ENCODE measurements at places on chromosomes 1 and 21. TPM values are rescaled to one million over a fixed set of nuclear protein-coding genes. Genes with fewer than 3 reads are reported as not detected.

DNA sequence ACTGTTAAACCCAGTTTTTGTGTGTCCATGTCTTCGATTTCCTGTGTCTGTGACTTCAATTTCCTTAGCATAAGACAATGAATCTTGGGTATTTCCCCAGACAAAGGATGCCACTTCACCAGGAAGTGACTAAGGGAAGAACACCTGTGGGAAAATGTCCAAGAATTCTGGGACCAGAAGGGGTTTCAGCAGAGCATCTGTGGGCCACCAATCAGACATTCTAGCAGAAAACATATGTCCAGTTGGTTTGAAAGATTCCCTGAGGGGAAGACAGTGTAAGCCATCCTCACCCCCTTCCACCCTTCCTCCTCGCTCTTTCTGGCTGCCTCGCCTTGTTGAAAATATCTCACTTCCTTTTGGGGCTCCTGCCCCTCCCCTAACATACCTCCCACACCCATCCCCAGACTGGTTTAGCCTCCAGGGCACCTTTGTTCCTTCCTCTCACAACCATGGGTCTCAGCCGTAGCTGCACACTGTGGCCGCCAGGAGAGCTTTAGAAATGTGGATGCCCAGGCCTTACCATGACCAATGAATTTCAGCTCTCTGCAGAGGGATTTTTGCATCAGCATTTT is 25.5 kb upstream of the IFNAR1 start:
- DNase-seq, result no peak

The KANK4 gene
- total RNA-seq, result 0.37 TPM

- DNase-seq, result no peak
Measured at GRCh38 chr1:113434081-113434873, 44.0 kb downstream of the MAGI3 start.

DNA sequence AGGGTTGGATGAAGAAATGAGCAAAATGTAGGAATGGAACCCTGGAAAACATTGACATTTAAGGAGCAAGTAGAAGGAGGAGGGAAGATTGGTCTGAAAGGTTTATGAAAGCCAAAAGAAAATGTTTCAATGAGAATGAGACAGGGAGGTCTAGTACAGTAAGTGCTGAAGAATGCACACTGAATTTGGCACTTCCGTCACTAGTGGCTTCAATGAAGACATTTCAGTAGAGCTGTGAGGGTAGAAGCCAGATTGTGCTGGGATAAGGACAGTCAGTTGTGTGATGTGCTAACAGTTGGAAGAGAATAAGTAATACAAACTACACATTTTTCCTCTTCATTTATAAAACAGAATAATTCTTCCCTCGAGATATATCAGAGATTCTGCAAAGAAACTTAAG is 17.1 kb downstream of the THEM4 start:
- no peak for DNase-seq

DNA sequence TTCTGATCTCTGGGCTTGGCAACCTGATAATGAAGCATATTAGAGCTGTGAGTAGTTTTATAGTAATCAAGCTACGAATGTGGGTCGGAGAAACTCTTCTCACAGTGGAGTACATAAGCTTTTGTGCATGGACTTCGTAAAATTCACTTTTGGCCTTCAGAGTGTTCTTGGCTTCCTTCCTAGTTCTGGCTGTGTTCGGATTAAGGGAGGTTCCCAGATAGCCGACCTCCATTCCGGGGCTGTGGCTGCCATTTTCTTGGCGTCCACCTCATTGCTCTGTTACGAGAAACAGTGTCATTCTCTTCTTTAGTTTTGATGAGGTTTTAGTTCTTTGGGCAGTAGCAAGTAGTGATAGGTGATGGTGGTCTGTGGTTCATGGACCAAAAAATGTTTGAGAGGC is 26.3 kb downstream of the CAMTA1 start:
- DNase-seq, result no peak

GRCh38 chr21:43603233-43603626 is 56.1 kb downstream of the HSF2BP start:
- DNase-seq, result no peak

DNA sequence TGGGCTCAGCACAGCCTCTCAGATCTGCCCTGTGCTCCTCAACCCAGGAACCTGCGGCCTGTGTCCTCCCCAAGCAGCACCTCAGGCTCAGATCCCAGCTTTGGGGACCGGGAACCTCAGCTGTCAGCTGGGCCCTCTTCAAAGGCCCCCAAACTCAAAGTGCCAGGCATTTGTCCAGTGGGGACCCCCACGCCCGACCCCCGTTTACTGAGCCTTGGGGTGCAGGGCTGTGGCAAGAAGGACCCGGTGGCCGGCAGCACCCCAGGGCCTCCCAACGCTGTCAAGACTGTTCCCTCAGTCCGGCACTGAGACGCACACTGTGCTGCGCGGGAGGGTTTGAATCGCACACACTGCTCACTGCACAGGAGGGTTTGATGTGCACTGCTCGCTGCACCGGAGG is 35.0 kb downstream of the MORN1 start:
- peak; percentile 70 for DNase-seq

- peak; percentile 67 for DNase-seq
Measured at GRCh38 chr1:151266315-151266714, 11.8 kb downstream of the PSMD4 start.

DNA sequence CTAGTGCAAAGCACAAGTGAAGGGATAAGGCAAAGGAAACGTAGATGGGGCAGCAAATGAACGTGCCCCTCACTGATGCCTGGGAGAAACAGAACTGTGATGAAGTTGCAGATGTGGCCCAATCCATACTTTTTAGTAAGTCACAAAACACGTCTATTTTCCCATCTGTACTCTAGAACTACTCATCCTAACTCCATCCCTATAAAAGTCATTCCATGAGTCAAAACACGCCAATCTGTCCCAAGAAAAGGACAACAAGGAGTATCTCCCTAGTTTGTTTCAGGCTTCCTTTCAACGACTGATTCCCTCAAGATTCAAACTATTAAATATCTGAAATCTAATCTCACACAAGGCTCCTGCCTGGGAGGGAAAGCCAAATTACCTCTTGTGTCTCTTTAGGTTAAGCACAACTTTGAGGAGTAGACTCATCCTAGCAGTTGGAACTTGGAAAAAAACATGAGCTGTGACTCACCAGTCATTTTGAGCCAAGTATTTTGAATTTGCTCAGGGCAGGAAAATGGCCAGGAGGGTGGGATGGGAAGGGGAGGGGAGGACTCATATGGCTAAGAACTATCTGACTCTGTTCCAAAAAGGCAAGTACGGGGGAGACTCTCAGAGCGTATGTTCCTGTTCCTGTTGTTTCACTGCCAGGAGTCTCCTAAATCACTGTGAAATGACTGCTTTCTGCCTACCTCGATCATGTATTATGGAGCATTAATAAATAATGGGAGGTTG is 214.5 kb upstream of the CAMK1G start:
- DNase-seq, result no peak

The CCDC17 gene
- total RNA-seq, result 2.3 TPM

GRCh38 chr1:51535006-51535592 is 16.0 kb upstream of the EPS15 start:
- no peak for DNase-seq

The NBPF19 gene
- 19.8 TPM for total RNA-seq

The S100A7A gene
- total RNA-seq, result not detected

GRCh38 chr1:27388337-27389005 is 4.0 kb upstream of the GPR3 start:
- no peak for DNase-seq

GRCh38 chr1:228364706-228365213 is 41.9 kb downstream of the TRIM11 start:
- DNase-seq, result peak; percentile 77

DNA sequence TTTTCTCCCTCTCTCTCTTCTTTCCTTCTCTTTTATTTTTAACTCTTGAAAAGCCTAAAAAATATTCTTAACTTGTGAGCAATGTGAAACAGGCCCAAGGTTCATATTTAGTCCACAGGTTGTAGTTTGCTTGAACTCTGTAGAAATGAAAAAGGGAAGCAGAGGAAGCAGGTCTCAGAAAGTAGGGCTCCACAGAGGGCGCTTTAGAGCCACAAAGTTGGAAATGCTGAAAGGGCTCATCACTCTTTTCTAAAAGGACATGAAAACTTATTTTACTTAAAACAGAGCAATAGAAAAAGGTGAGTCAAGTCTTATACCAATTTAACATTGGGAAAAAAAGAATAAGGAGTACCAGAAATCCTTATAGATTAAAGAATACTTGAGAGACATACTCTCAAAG is 247.0 kb downstream of the USP25 start:
- DNase-seq, result no peak

DNA sequence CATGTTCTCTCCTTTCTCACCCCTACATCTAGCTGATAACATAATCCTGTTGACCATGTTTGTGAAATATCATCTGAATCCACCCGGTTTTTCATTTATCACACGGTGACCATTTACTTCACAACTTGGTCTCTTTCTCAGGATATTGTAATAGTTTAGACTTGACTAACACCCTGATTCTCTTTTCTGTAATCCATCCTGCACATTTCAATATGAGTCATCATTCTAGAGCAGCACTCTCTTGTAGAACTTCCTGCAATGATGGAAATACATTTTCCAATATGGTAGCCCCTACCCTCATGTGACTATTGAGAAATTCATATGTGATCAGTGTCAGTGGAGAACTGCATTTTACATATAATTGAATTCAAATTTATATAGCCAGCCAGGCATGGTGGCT is 2.3 kb upstream of the JAM2 start:
- no peak for DNase-seq

The VANGL2 gene
- total RNA-seq, result 2.0 TPM

GRCh38 chr1:176136891-176137290 is 70.2 kb downstream of the COP1 start:
- no peak for DNase-seq

GRCh38 chr1:157483635-157484034 is 68.7 kb downstream of the FCRL5 start:
- DNase-seq, result no peak

The SEC22B gene
- total RNA-seq, result 34.9 TPM

GRCh38 chr21:34845521-34846451 is 177.0 kb downstream of the CLIC6 start:
- DNase-seq, result no peak

DNA sequence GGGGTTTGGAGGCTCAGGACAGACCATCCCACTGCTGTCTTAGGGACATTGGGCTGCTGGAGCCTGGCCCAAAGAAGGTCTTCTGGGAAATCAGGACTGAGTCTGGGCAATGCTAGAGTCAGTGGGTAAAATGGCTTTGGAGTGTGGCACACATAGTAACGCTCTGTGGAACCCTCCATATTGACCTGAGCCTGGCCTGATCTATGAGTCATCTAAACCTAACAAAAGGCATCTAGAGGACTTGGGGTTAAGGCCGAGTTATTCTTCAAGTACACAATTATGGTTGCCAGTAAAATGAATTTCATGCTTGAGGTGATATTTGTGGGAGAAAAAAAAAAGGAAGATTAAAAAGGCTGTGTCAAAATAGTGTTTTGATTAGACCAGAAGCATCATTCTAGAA is 77.7 kb downstream of the ST6GALNAC5 start:
- DNase-seq, result no peak

The KRTAP21-2 gene
- total RNA-seq, result not detected

The ITLN2 gene
- total RNA-seq, result not detected

- DNase-seq, result no peak
Measured at GRCh38 chr1:40774266-40774998, 9.2 kb upstream of the KCNQ4 start.

The TDRD10 gene
- 3.4 TPM for total RNA-seq

DNA sequence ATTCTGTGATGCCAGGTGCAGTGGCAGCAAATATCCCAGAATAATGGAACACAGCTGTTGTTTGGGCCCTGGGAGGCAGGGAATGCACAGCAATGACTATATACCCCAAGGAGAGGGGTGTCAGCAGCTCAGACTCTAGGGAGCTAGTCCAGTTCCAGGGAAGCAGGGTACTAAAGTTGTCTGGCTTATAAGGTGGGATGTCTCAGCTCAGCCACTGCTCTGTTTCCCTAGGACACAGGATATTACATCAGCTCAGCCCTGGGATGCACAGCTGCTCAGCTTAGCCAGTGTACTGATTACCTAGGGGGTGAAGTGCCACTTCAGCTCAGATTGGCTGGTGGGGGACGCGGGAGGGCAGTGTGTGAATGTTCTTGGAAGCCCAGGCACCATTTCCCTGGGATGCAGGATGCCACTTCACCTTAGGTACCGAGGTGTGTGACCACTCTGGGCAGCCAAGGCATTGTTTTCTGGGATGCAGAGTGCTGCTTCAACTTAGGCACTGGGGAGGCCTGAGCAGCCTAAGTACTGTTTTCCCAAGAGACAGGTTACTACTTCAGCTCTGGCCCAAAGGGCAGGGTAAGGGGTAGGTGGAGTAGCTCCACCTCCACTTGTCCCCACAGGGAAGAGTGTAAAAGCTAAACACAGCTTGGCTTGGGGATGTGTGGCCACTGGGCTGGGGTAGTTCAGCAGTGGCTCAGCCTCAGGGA is 59.4 kb downstream of the DIPK1A start:
- no peak for DNase-seq

DNA sequence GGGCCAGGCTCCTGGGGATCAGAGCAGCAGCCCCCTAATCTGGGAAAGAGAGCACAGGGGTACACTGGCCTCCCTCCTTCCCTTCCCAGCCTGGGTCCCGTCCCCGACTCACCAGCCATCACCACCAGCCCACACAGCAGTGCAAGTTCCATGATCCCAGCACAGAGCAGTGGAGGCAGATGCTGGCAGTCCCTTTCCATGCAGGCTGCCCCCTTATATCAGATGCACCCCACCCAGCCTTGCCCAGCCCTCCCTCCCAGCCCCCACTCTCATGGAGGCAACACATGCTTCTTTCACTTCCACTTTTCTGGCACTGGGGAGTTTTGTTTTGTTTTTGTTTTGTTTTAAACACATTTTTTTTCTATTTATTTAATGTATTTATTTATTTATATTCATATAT is at the start of gene PLA2G2D:
TSS of gene PLA2G2D (minus strand) at position 190 of the 400 bp plus-strand sequence. CDS start at position 152, 38 bp downstream.
- DNase-seq, result no peak

GRCh38 chr1:211928290-211928801 is 97.8 kb upstream of the LPGAT1 start:
- no peak for DNase-seq

- DNase-seq, result no peak
Measured at GRCh38 chr1:207648334-207649209, 3.6 kb downstream of the CR1L start.

DNA sequence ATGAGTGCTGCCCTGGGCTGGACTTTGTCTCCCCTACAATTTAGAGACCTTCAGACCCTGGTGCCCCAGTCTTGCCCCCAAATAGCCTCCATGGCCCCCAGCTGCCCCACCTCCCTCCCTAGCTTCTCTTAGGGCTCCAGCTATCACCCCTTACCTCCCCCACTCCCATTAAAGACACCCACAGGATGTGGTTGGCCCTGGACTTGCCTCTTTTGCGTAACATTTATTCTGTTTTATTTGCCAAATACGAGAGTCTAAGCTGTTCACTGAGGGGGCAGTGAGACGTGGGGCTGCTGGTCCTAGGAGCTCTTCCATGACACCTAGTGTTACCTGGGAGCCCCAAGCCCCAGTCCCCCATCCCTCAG is 4.5 kb downstream of the ZC3H12A start:
- DNase-seq, result peak; percentile 58

The TAS1R3 gene
- 0.09 TPM for total RNA-seq

GRCh38 chr21:41418393-41418792 is 7.6 kb upstream of the MX1 start:
- DNase-seq, result no peak

The JAM2 gene
- 17.2 TPM for total RNA-seq

Data from posterior vena cava (tissue), 2 donors.